Muscle of back (tissue), 13 donors: ENCODE measurements at places on chromosomes 11 and 22. TPM values are rescaled to one million over a fixed set of nuclear protein-coding genes. Genes with fewer than 3 reads are reported as not detected.

Gene TRPT1
- 61.6 TPM for polyA plus RNA-seq

Gene C11orf87
- 0.15 TPM for polyA plus RNA-seq

DNA sequence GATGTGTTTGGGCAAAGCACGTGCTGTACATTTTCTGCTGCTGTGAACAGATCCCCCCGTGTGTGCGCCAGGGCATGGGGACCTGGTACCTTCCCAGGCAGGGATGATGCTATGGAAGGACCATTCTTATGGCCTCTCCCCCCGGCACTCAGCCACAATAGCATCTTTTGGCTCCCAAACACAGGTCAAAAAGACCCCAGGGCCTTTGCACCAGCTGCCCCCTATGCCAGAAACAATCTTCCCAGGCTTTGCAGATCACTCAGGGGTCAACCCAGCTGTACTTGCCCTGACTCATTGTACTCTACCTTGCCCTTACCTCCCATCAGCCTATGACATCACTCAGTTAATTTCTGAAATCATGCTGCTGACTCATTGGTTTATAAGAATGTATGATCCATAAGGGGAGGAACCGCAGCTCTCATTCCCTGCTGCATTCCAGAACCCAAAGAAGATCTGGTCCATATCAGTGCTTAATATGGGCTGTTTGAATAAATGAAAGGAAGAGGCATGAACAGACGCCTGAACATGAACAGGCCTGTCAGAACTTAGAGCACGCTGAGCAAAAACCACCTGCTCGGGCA is 100.7 kb downstream of the CELSR1 start:
- DNase-seq = no peak

GRCh38 chr11:95849087-95849825 is 59.0 kb downstream of the CEP57 start:
- DNase-seq = no peak

DNA sequence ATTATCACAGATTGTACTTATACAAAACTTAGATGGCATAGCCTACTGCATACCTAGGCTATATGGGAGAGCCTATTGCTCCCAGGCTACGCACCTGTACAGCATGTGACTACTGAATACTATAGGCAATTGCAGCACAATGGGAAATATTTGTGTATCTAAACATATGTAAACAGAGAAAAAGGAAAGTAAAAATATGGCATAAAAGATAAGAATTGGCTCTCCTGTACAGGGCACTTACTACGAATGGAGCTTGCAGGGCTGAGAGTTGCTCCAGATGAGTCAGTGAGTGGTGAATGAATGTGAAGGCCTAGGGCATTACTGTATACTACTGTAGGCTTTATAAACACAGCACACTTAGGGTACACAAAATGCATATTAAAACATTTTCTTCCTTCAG is 13.2 kb downstream of the APOL6 start:
- DNase-seq = no peak
